ENCODE measurements at places on chromosomes 7 and 10.

DNA sequence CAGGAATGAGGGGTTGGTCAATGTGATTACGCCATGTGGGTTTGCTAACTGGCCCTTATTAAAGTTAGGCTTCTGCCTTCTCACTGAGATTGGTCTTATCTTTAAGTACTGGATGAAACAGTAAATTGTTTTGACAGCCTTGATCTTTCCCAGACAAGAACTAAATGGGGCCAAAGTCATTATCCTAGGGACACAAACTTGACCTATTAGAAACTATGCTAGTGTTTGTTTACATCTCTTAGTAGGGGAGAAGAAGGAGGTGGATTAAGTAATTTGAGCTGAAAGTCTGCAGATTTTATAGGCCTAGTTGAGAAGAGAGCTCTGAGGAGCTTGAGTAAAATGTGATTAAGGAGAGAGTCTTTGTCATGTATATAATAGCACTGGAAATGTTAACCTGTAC, 386.9 kb downstream of the HTR7 start:
- DNase-seq = peak; percentile 92

DNA sequence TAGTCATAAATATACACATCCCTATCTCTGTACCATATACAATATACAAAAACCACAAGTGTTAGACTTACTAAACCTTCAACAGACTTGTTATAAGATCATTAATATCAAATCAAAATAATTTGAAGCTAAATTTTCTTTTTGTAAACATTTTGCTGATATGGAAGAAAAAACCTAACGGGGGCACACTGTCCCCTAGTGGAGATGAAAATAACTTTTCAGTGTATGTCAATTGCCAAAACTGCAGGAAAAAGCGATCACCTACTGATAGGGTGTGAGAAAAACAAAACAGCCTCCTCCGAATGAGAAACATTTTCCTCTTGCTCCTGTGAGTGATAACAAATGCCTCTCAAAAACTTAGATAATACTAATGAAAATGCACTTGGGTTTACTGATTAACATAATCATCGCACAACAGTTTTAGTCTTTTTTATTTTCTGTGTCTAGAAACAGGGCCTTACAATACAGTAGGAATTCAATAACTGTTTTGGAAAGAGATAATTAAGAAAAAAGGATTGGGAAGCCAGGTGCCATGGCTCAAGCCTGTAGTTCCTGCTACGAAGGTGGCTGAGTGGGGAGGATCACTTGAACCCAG, 322.7 kb downstream of the CRPPA start:
- no peak for DNase-seq

DNA sequence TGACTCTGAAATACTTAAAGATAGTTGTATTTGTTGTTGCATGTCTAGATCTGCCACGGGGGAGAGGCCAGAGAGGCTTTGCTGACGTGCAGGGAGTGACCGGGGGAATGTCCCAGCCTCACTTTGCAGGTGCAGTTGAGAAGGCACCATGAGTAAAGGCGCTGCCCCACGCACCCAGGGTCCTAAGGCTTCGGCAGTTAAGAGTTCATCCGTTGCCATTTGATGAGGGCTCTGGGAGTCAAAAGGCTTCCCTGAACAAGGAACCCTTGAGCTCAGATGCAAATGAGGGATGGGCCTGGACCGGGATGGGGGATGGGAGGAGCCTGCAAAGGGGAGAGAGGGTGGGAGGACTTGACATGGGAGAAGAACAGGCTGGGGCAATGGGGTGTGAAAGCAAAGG, 20.4 kb downstream of the PPP2R2D start:
- DNase-seq = no peak

- DNase-seq = no peak
Measured at GRCh38 chr7:148182264-148182663, 408.3 kb upstream of the C7orf33 start.

DNA sequence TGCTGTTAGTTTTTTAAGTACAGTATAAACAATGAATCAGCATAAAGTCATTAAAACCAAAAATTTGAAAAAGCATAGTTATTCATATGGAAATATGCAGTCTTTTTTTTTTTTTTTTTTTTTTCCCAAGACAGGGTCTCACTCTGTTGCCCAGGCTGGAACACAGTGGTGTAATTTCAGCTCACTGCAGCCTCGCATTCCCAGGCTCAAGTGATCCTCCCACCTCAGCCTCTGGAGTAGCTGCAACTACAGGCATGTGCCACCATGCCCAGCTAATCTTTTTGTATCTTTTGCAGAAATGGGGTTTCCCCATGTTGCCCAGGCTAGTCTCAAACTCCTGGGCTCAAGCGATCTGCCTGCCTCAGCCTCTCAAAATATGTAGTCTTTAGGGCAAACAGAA, 182.0 kb downstream of the SEMA3E start:
- no peak for DNase-seq

GRCh38 chr7:54629771-54630170, 87.6 kb downstream of the VSTM2A start:
- DNase-seq = no peak

DNA sequence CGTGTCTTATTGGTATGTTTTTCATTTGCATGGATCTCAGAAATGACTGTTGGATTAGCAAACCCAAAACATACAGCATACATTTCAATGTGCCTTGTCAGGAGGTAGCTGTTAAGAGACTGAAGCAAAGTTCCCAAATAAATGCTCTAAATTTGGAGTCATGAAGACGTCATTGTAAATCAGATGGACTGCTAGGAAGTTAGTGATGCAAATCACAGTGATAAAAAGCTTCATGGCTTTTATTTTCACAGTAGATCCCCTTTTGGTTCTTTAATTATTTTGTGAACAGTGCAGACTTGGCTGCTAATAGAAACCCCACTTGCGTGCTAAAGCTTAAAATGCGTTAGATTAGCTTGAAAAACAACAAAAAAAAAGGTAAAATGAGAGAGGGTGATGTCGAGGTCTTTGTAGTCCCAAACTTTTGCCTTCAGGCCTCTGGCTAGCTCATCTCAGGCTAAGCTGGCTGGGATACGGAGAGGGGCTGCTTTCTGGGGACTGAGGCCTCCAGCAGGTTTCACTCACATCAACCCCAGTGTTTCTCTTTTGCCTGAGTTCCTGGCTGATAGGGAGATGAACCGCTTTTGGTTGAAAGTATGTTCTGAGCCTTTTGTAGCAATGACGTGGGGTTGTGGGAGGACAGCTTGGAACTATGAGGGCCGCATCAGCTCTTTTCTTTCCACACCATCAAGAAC, 107.1 kb upstream of the CDCA7L start:
- DNase-seq = no peak

- no peak for DNase-seq
Measured at GRCh38 chr7:131066635-131067034, 261.0 kb upstream of the MKLN1 start.

DNA sequence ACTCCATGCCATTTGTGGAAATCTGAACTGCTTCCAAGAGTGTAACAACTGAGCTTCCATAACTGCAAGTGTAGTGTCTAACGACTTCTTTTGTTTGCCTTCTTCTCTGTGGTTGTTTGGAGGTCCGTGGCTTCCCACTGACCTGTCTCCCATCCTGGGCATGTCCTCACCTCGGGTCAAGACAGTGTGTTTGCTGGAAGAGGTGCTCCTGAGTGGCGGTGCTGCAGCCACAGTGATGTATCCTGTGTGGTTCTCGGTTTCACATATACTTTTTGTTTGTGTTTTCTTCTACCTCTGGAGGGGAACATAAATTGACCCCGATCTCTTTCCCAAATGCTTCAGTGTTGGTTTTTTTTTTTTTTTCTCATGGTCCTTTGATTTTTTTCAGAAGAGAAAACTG, 84.7 kb upstream of the NPVF start:
- no peak for DNase-seq

GRCh38 chr10:63767138-63767801, 246.1 kb downstream of the REEP3 start:
- DNase-seq = peak; percentile 28

- no peak for DNase-seq
Measured at GRCh38 chr7:13835442-13835841, 154.0 kb downstream of the ETV1 start.

DNA sequence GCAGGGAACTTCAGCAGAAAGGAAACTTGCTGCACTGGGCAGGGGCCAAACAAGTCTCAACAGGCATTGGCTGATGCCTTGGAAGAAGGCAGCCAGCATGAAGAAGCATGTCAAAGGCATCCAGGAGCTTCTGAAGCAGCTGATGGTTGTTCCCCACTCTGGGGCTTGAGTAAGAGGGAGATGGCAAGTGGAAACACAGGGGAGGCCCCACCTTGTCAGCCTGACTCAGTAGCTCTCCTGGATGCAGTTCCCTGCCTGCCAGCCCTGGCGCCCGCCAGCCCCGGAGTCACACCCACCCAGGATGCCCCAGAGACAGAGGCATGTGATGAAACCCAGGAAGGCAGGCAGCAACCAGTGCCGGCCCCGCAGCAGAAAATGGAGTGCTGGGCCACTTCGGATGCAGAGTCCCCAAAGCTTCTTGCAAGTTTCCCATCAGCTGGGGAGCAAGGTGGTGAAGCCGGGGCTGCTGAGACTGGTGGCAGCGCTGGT, 96.5 kb downstream of the TACC2 start:
- DNase-seq = no peak

GRCh38 chr7:150973571-150974451, 4.3 kb downstream of the KCNH2 start:
- no peak for DNase-seq

DNA sequence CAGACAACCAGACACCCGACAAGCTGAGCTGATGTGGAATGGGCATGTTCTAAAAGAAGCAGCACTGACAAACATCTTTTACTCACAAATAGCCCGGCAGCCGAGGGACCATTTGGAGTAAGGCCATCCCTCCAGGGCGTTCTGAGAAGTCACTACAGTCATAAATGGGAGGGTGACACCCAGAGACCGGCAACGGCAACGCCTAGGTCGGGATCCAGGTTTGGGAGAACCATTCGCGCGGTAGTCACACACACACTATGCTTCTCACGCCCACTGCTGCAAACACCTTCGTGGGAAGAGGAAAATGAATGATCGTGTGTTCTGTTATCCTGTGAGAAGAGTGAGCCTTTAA, 9.8 kb downstream of the TNS3 start:
- no peak for DNase-seq

- DNase-seq = no peak
Measured at GRCh38 chr10:17169803-17170202, 31.7 kb downstream of the TRDMT1 start.

DNA sequence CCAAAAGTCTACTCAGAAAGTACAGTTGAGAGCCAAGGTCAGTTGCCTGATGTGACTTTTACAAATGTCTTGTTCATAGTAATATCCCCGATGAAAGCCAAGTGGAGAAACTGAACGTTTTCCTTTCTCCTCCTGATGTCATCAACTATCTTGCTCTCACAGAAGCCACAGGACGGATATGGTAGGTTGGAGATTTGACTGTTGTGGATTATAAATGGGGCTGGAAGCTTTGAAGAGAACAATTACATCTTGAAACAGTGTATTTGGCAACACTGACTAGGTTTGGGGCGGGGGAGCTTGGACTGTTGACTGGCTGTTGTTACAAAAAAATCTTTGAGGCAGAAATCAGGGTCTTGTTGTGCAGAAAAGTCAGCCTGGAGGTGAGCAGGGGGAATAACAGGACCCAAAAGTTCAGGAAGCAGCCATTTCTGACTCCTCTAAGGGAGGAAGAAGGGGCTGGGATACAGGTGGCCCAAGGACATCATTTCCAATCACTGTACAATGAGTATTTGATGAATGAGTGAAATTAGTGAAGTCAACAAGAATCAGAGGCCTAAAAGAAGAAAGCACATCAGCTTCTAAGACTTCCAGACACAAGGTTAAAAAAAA, 24.3 kb downstream of the PLEKHS1 start:
- DNase-seq = no peak

DNA sequence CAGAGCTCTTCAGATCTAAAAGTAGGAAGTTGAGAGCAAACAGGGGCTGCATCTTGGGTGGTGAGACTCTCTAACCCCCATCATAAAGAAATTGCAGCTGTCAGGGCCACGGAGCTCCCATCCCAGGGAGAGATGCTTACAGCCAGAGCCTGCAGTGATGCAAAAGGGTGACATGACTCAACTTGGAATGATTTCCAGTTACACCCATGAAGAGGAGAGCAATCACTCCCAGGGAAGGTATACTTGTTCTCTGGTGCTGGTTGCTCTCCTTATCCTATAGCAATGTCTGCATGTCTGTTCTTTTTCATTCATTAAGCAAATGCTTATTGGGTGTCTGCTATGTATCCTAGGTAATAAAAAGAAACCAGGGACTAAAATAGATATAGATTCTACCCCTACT, 228.0 kb downstream of the RAB11FIP2 start:
- no peak for DNase-seq

- DNase-seq = peak; percentile 58
Measured at GRCh38 chr10:79020015-79020491, 48.7 kb upstream of the ZMIZ1 start.

Data from SK-N-DZ (cell line).